Type B pancreatic cell (in vitro differentiated cells): ENCODE measurements at places on chromosomes 5 and 9.

GRCh38 chr5:8826508-8826907, 719.4 kb downstream of the SEMA5A start:
- no peak for DNase-seq

DNA sequence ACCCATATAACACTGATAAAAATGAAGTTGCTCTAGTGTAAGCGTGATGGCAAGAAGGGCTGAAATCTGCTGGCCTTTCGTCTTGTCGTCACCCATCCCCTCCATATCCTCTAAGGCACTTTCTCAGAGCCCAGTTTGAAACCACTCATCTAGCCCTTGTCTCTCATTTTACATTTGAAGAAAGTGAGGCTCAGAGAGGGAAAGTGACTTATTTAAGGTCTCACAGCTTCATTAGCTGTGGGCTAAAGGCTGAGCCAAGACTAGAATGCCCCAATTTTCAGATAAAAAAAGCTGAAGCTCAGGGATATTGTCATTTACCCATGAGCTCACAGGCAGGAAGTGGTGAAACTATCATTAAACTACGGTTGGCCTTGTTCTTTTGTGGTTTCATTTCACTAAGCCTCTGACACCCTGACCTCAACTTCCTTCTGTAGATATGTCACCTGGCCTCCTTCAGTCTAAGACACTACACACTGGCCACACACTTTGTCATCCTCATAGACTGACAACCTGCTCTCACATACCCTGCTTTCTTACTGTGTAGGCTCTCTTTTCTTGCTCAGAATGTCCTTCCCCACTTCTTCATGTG, 176.7 kb upstream of the DMAC1 start:
- no peak for DNase-seq

DNA sequence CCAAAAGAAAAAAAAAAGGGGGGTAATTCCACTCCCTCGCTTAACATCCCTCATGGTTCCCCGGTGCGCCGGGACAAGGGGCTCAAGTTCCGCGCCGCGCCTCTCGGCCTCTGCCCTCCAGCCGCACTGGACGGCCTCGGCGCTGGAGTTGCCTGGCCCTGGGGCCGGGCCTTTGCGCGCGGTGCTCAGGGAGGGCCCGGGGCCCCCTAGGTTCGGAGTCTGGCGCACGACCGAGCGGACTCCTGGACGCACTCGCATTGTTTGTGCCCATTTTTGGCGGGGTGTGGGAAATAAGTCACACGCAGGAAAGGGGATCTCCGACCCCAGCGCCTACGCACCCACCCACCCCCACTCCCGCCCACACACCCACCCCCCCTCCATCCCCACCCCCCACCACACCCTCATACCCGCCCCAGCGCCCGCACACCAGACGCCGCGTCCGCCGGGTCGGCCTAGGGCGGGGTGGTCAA, 381 bp downstream of the MED22 start:
- no peak for DNase-seq

GRCh38 chr5:80193401-80193800, 62.4 kb downstream of the SERINC5 start:
- no peak for DNase-seq

DNA sequence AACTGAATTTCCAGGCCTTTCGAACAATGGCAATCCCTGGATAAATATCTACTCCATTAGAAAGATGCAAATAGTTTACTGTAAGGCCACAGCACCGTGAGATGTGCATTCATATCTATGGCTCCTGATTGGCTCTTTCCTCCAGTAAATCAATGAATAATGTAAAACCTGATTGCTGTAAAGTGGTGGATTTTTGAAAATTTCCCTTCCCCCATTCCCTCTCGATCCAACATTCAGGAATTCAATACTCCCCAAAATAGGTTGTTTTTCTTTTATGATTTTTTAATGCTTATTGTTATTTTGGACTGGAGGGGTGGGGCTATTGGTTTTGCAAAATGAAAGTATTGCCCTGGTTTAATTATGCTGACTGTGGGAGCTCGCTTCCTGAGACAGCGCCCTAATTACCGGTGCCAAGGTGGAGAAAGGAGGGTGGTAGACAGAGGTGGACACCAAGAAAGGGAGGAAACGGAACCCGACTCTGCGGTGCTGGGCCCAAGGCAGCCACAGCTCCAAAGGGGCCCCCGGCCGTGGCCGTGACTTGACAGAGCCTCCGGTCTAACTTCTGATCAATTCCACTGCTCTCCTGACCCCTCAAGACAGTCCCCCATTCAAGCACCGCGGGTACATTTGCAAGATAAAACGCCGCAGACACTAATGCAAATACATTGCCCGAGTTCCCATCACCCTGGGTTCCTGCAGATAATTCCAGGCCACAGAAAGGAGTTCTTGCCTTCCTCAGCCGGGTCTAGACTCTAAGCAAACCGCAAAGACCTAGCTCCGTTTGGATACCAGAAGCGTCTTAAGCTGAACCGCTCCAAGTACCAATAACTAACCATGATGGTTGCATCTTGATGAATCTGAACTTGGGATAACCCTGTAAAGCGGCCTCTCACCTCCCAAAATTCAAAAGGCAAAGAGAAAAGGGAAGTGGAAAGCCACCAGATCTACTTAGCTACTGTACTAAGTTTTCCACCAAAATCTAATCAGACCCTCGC, 211.2 kb downstream of the MEF2C start:
- no peak for DNase-seq

DNA sequence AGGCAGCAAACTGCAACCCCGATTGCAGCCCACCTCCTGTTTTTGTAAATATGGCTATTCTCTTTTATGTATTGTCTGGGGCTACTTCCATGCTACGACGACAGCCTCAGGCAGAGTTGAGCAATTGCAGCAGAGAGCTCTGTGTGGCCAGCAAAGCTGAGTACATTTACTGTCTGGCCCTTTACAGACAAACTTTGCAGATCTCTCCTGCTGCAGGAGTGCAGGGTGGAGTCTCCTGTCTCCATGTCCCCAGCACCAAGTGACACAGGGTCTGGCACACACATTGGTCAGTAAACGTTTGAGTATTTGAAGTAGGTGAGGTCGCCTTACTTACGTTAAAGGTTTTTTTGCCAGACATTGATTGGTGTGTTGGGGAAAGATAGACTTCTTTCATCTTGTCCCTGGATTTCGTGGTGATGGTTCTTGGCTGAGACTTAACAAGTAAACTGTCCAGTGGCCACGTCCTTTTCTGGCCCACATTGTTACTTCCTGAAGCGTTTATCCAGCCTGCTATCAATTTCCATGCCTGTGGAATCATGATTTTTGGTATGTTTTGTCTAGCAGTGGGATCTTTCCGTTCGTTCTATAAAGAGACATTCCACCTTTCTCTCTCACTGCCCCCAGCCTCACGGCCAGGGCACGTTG, 27.2 kb downstream of the PRRC2B start:
- no peak for DNase-seq

DNA sequence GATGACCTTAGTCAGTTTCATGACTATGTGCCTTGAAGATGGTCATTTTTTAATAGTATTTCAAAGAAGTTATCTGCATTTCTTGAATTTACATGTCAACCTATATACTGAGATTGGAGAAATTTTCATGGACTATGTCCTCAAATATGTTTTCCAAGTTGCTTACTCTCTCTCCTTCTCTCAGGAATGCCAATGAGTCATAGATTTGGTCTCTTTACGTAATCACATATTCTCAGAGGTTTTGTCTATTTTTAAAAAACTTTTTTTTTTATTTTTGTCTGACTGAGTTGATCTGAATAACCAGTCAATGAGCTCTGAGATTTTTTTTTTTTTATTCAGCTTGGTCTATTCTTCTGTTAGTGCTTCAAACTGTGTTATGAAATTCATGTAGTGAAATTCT, 374.7 kb upstream of the GRIN3A start:
- no peak for DNase-seq

DNA sequence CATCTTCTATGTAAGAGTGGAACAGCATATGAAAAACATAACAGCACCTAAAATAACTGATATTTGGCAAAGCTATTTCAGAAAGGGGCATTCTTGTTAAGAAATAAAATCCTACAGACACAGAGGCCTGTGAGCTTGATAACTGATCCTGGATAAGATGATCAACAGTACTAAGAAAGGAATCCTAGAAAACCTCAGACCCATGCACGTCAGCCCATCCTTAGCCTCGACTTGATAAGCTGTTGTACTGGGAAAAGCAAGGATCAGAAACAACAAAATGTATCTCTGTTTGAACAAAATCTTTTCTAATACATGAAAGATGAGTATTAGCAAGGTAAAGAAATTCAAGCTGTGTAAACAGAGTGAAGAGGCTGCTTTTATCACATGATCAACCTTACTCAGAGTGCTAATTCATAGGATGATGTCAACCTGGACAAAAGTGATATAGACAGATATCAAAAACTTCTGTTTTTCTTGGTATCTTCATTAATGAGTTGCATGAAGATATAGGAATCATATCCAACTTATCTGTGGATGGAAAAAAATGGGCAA, 15.2 kb downstream of the LIFR start:
- DNase-seq = no peak

- DNase-seq = no peak
Observed at GRCh38 chr5:96637196-96637595, 25.0 kb upstream of the CAST start.

DNA sequence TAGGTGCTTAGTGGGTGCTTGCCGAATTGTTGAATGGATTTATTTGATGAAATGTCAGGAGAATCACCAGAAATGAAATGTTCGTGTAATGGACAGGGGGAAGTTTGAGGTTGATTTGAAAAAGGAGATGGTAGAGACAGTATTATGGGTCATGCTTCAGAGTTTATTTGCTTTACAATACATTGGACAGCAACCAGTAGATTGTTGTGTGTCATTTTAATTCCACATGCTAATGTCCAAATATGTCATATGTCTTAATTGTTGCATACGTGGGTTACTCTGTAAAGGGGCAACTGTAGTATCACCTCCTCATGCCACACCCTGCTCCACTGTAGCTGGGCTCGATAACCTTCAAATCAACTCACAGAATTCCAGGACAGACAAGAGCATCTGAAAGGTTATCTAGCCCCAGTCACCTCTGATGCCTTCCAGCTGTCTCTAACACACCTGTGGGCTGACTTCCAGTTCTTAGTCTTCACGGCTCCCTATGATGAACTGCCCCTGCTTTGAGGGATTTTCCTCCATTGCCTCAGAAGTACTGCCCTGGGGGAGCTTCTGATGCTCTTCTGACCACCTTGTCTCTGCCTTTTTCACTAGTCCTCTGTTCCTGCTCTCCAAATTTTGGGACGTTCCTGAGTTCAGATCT, 1.7 kb downstream of the PDCD1LG2 start:
- no peak for DNase-seq

DNA sequence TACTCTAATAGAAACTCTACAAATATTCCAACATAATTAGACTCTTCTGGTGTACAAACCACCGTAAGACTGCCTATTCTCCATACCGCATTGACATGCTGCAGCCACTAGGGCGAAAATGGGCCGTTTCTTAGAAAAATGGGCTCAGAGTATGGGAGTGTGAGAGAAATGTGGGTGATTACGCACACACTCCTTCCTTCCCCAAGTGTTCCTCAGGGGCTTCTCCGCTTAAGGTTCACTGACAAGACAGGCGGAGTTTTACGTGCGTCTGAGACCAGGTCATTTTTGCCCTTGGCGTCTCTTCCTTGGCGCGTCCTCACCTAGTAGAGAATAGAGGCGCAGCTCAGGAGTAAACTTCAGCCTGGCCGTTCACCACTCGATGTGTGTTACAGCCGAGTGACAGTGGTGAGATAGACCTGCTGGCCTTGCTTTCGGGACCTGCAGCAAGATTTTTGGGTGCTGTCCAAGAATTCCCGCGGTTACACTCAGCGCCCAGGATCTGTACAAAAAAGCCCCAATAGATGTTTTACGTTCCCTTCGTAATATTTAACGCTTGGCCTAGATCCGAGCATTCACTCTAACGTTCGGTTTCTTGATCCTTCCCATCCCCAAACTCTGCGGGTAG, 1.8 kb upstream of the NTRK2 start:
- DNase-seq = no peak

DNA sequence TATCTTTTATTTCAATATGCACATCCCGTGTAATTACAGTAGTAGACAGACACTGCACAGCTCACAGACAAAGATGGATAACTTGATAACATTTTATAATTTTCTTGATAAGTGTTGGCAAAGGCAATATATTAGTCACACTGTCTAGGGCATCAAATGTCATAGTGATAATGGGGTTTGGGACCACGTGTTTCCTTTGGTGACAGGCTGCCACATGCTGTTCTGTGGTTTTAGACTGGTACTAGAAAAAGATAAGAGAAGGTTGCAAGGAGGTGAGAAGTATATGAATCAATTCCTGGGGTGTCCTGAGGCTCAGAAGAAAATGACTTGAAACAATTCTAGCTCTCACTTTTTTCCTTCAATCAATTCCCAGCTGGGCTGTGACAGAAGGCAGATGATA, 258.8 kb upstream of the CHD1 start:
- no peak for DNase-seq

GRCh38 chr9:97313746-97314145, 6.3 kb downstream of the CCDC180 start:
- no peak for DNase-seq

DNA sequence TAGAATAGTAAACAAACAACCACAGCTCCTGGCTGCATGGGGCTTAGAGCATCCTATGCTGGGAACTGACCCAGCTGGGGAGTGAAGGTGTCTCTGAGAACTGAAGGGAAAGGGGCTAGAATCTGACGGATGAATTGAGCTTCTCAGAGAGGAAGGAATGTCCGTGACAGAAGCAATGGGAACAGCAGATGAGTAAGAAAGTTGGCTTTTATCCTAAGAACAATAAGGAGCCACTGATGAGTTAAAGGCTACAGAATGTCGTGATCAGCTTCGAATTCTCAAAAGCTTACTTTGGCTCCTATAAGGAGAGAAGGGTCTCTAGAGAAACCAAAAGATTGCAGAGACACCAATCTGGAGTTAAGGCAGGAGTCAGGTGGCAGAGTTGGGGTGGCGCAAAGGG, 52.6 kb downstream of the EBF1 start:
- DNase-seq = no peak

- no peak for DNase-seq
Observed at GRCh38 chr9:73152543-73152844, 829 bp downstream of the ANXA1 start.

DNA sequence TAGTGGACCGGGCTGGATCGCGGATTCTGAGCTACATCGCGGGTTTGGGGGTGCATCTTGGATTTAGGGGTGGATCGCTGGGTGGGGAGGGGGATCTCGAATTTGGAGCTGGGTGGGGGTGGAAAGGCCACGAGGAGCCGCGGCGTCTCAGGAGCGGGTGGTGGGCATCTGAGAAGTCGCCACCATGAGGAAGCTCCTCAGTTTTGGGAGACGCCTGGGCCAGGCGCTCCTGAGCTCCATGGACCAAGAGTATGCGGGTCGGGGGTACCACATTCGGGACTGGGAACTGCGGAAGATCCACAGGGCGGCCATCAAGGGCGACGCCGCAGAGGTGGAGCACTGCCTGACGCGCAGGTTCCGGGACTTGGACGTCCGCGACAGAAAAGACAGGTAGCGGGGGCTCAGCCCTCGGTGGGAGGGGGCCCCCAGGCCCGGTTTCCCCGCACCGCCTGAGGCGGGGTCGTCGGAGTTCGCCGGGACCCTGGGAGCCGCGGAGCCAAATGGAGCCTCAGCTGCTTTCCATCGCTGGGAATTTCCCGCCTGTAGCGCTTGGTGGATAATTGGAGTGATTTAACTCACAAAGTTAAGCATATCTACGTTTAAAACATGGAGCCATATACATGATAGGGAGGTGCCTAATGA, 376 bp downstream of the ANKRD18B start:
- peak; percentile 72 for DNase-seq
